Heart right ventricle (tissue), 16 donors: ENCODE measurements at places on chromosomes 7 and 10.

- DNase-seq: no peak
These were observed 291.1 kb downstream of the BBS9 start for GRCh38 chr7:33420311-33420940.

DNA sequence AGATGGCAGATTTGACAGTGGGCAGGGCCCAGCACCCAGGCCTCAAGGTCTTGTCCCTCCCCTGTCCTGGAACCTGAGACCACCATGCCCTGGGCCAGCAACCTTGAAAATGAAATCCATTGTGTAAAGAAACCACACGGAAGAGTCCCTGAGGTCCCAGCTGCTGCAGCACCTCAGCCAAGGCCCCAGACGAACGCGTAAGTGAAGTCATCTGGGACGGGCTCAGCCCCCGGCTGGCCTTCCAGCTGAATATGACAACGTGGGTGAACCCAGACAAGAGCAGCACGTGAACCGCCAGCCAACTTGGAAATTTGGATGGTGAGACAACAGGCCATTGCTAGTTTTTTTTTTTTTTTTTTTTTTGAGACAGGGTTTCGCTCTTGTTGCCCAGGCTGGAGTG is 70.3 kb downstream of the CYTH3 start:
- DNase-seq: peak; percentile 27

- peak; percentile 65 for DNase-seq
These were observed at the start of gene KMT2C for GRCh38 chr7:152435384-152436110. KMT2C (minus strand) TSS chr7:152436003; CDS start chr7:152435786, 217 bp downstream.

GRCh38 chr7:26460351-26461085 is 168.9 kb downstream of the SNX10 start:
- no peak for DNase-seq

DNA sequence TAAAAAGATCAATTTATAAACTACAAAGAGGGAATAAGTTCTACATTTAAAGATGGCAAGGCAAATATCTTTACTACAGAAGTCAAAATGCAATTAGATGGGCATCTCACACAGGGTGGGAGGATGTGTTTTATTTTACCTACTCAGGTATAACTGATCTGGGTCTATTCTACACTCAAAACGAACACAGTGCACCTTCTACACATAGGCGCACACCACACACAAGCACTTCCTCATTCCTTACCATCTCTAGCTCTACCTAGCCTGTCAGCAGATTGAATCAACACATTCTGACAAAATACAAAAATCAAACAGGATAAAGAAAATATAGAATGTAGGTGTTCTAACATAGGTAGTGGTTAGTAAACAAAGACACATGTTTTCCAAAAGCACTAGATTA is 64.8 kb downstream of the SGCE start:
- DNase-seq: no peak

DNA sequence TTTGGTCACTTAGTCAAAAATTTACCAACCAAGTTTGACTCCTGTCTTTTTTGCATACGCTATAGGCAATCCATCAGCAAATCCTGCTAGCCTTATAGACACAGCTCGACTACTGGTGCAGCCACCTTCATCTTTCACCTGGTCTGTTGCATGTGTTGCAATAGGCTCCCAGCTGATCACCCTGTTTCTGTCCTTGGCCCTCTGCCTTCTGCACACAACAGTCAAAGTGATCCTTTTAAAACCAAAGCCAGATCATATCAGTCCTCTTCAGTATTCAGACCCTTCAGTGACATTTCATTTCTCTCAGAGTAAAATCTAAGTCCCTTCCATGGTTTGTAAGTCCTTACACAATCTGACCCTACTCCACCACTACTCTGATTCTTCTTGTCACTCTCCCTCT is 10.9 kb upstream of the CDK6 start:
- DNase-seq: no peak

GRCh38 chr7:51316262-51316665 is 345 bp downstream of the COBL start:
- peak; percentile 30 for DNase-seq

- DNase-seq: no peak
These were observed 145.4 kb downstream of the LRRC4 start for GRCh38 chr7:127885843-127886242.

DNA sequence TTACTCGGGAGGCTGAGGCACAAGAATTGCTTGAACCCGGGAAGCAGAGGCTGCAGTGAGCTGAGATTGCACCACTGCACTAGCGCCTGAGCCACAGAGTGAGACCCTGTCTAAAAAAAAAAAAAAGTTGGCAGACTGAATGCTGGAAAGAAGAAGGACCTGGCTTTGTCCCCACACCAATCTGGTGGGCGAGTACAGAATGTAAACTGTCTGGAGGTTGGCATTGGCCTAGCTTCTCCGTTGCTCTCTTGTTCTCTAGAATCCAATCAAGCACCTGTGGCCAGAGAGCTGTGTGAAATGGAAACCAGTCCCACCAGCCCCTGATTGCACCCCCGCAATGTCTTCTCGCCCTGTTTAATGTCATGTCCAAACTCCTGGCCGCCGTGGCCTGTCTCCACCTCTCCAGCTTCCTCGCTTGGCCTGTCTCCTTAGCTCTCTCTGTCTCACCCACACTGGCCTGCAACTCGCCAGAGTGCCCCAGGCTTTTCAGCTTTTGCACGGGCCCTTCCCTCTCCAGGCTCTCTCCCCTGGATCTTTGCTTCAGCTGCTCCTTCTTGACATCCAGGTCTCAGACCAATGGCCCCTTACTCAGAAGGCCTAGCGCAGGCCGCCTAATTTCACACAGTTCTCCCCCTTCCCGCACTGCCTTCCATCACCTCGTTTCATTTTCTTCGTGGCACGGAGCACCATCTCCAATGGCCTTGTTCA is 670 bp upstream of the AGK start:
- peak; percentile 21 for DNase-seq

GRCh38 chr10:110209454-110209925 is 2.1 kb downstream of the MXI1 start:
- no peak for DNase-seq

GRCh38 chr10:59018977-59019376 is 157.5 kb upstream of the PHYHIPL start:
- no peak for DNase-seq

DNA sequence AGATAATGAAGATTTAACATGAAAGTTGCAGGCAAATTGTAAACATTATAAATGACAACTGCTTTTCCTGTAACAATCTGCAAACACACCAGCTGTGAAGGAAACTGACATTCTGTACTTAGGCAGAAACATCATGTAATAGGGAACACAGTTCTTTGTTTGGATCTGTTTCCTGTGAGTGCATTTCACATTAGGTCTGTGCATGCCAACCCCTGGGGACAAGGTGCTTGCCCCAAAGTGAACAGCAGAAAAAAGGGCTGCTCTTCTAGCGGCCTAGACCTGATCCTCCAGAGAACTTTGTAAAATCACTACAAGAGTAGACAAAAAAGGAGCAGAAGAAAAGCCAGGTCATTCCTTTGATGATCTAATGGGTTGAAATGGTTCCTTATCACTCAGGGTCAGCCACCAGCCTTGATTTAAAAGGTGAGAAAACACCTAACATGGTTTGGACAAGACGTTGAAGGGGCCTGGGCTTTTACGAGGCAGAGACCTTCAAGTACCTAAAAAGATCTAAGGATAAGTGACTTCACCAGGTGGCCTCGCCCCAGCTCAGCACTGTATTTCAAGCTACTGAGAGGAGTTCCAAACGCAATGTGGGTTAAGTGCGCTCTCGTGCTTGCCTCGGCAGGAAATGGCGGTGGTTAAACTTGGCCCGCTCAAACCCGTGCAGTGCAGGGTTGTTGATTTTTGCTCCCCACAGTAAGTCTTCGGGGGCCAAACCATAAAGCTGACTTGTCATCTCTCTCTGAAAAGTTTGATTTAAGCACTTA is 249.7 kb downstream of the CREB5 start:
- DNase-seq: no peak

DNA sequence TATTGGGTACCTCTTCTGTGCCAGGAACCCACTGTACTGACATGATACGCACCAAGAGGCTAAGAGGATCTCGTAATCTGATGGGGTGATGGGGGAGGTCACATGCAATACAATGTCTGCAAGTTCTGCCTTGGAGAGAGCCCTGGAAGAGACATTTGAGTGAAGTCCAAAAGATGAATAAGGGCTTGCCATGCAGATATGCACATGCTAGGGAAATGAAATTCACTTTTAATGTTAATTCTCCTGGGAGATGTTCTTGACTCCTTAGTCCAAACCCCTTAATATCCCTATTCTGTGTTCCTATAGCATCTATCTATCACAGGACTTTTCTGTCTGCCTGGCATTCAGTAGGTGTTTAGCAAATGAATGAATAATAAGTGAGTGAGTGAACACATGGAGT is 54.0 kb upstream of the GLCCI1 start:
- no peak for DNase-seq

DNA sequence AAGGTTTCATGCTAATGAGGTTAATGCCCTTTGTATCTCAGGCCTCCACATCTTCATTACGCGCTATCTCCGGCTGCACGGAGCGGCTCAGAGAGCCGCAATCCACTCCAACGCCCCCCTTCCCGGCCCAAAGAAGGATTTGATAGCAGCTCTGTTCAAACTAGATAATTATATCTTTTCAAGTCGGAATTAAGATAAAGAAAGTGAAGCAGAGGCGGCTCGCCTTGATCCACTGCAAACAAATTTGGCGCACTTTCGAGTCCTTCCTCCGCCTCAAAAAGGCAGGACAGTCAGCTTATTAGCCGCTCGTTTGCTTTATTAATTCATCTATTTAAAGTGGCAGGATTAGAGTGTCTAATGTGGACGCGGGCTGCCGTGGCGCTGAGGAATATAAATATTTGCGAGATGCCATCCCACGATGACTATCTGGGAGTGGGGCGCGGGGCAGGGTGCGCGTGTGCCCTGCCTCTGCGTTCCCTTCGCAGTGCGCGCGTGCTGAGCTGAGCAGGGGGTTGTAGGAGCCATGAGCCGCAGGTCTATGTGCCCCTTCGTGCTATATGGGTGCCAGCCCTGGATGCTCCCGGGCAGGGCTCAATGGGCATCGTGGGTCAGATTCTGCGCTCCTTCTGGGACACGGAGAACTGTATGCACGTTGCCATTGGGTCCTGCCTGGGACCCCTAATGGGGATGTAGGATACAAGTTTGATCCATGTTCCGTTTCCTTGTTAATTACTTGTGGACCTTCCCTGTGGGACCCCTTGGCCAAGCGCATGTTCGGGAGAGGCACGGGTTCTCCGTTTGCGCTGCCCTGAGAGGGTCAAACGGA is 9.0 kb downstream of the EMX2 start:
- DNase-seq: no peak

DNA sequence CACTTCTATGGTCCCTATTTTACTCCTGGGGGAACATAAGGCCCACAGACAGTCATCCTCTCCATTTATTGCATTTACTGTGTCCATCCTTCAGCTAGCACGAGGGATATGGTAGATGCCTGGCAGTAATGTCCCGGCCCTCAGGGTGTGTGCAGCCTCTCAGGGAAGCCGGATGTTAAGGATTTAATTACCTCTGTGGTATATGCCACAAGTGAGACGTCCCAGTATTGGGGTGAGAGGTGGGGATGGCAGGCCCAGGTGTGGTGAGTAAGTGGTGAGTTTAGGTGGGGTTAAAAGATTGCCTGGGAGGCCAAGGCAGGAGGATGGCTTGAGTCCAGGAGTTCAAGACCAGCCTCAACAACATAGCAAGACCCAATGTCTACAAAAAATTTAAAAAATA is 144.9 kb downstream of the SH3PXD2A start:
- no peak for DNase-seq

DNA sequence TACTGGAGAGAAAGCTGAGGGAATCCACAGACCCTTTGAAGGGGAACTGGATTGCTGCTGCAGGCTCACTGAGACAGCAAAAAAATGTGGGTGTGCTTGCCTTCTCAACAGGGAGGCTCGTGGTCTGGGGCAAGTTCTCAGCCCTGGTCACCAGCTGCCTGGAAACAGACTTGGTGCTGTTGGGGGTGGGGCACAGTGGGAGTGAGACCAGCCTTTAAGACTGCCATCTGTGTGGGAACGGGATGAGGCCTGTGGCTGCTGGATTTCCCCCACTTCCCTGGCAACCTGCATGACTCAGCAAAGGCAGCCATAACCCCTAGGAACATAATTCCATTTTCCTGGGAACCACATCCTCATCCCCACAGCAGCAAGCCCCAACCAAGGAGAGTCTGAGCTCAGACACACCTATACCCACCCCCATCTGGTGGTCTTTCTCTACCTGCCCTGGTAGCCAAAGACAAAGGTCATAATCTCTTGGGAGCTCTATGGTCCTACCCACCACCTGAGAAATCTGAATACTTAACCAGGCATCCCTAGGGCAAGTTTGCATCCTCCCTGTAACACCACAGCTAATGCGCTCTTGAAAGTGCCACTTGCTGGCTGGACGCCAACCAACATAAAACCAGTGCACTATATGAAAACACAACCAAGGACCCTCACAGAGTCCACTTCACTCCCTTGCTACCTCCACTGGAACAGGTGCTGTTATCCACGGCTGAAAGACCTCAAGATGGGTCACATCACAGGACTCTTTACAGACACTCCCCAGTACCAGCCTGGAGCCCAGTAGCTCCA is 45.0 kb upstream of the TFEC start:
- DNase-seq: no peak

DNA sequence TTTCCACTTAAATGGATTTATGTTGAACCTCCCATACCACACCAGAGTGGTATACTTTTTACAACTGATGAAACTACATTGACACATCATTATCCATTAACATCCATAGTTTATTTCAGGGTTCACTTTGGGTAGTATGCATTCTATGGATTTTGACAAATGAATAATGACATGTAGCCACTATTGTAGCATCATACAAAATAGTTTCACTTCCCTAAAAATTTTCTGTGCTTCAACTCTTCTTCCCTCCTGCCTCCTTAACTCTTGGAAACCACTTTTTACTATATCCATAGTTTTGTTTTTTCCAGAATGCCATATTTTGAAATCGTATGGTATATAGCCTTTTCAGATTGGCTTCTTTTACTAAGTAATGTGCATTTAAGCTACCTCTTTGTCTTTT is 199.5 kb upstream of the TMEM196 start:
- DNase-seq: no peak

DNA sequence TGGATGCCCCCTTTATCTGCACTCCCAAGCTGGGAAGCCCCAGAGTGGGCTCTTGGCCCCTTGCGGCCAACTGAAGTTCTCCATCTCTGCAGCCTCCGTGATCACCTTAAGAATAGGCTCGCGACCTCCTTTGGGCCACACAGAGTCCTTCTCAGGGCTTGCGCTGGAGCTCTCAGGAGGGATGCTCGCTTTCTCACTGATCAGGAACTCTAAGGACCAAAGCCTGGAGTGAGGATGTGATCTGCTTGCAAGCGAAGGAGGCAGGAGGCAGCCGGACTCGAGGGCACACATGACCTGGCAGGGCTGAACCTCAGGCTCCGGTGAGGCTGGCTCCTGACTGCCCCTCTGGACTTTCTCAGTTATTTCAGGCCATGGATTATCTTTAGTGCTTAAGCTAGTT is 192.1 kb upstream of the MKI67 start:
- DNase-seq: no peak

DNA sequence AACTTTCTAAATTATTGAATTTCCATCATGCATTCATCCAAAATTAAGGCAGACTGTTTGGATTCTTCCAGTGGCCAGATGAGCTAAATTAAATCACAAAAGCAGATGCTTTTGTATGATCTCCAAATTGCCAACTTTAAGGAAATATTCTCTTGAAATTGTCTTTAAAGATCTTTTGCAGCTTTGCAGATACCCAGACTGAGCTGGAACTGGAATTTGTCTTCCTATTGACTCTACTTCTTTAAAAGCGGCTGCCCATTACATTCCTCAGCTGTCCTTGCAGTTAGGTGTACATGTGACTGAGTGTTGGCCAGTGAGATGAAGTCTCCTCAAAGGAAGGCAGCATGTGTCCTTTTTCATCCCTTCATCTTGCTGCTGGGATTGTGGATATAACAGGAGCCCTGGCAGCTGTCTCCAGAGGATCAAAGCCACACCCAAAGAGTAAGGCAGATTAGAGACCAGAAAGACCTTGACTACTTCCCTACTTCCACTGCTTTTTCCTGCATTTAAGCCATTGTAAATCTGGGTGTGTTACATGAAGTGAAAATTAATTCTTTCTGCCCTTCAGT is 8.2 kb upstream of the CFAP69 start:
- no peak for DNase-seq
